ENCODE measurements at places on chromosomes 1 and 21. TPM values are rescaled to one million over a fixed set of nuclear protein-coding genes. Genes with fewer than 3 reads are reported as not detected.

Gene GJC2
- total RNA-seq, result 5.1 TPM

Gene DENND1B
- total RNA-seq, result 8.2 TPM

Gene SAMSN1
- total RNA-seq, result 0.10 TPM

Gene F13B
- total RNA-seq, result not detected

Gene MAST2
- total RNA-seq, result 46.8 TPM

Gene KPRP
- not detected for total RNA-seq

Gene DTL
- total RNA-seq, result 2.0 TPM

Gene ANKRD34A
- 0.98 TPM for total RNA-seq

Gene CCDC181
- total RNA-seq, result 0.85 TPM

Gene CD52
- total RNA-seq, result not detected

Gene PLA2G5
- total RNA-seq, result 0.52 TPM

Gene APCS
- total RNA-seq, result not detected

Gene CIART
- total RNA-seq, result 6.0 TPM

Gene CCDC28B
- 8.9 TPM for total RNA-seq

Gene GNG4
- under 0.01 TPM for total RNA-seq

Gene DIO1
- total RNA-seq, result not detected

Gene CHAF1B
- 1.6 TPM for total RNA-seq

Gene HAX1
- total RNA-seq, result 69.5 TPM

Gene A3GALT2
- not detected for total RNA-seq

Gene CD53
- total RNA-seq, result not detected

Gene LCE3E
- not detected for total RNA-seq

Gene TRIM63
- total RNA-seq, result 0.30 TPM

Gene RALGPS2
- total RNA-seq, result 40.1 TPM

Gene TRIM46
- 5.2 TPM for total RNA-seq

Gene FAM72B
- total RNA-seq, result 1.3 TPM

Gene CSMD2
- total RNA-seq, result 14.4 TPM

Gene UBL4B
- not detected for total RNA-seq

Gene ADGRB2
- total RNA-seq, result 16.7 TPM

Gene KIF2C
- 3.2 TPM for total RNA-seq

Gene RNU1-3
- under 0.01 TPM for total RNA-seq

Gene DNAJC28
- total RNA-seq, result 0.96 TPM

Gene TMEM51
- 1.5 TPM for total RNA-seq

Gene S100A12
- not detected for total RNA-seq

Gene FBXO28
- total RNA-seq, result 39.4 TPM

Gene MIXL1
- not detected for total RNA-seq

Gene PLD5
- total RNA-seq, result 0.07 TPM

Gene GREM2
- total RNA-seq, result 14.7 TPM

Gene NUDT4B
- total RNA-seq, result 9.8 TPM

Gene FAAP20
- total RNA-seq, result 31.1 TPM

Gene RABGAP1L
- total RNA-seq, result 32.4 TPM

Gene RCC1
- total RNA-seq, result 47.2 TPM

Gene FAF1
- 45.1 TPM for total RNA-seq

Gene ICOSLG
- 1.5 TPM for total RNA-seq

Gene PLXNA2
- total RNA-seq, result 18.3 TPM

Gene NPHS2
- total RNA-seq, result not detected

Gene CACHD1
- 0.76 TPM for total RNA-seq

Gene SYDE2
- 5.7 TPM for total RNA-seq

Gene FMOD
- 32.6 TPM for total RNA-seq

Gene BRINP3
- total RNA-seq, result not detected

Gene CFAP74
- total RNA-seq, result not detected

Gene LRRC38
- total RNA-seq, result not detected

Gene SMPDL3B
- not detected for total RNA-seq
